ENCODE measurements at places on chromosomes 6 and 20.
A peak's percentile ranks its signal among the peaks of the same experiment; 100 is the strongest.

- DNase-seq, result no peak
Measured at GRCh38 chr6:27867945-27868300, 44.3 kb downstream of the OR2B2 start.

- DNase-seq, result no peak
Measured at GRCh38 chr6:47203266-47203937, 106.3 kb downstream of the TNFRSF21 start.

GRCh38 chr6:142700032-142700431 is 244.9 kb downstream of the HIVEP2 start:
- DNase-seq, result no peak

GRCh38 chr6:10891960-10892359 is 5.1 kb downstream of the SYCP2L start:
- no peak for DNase-seq

DNA sequence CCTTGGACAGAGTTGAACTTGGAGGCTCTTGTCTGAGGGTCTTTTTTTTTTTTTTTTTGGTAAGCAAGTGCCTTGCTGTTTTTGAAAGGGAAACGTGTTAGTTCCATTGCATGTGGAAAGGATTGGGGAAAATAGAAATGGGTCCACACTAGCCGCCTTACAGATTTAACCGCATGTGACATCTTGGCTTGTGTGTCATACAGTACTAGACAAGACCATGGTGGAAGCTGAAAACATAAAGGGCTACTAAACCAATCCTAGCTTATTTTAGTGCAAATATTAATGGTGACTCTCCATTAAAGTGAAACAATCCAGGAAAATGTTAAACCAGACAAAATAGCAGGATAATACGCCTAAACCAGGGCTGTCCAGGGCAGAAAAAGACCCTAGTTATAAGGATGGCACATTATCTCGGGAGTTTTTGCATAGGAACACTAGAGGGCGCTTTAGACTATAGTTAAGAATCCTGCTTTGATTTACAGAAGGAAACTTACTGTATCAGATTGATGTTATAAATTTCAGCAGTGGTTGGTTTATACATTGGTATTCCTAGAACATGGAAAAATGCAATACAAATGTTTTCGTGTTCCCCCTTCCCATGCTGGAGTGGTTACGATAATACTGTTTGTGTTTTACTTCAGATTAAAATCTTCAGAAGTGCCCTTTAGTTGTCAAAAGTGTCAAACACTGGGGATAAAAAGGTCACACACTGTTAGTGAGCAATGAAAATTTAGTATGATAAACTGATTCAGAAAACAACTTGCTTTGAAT is 59.8 kb upstream of the DEK start:
- no peak for DNase-seq

- no peak for DNase-seq
Measured at GRCh38 chr6:159931112-159931511, 37.8 kb upstream of the IGF2R start.

GRCh38 chr20:24332956-24333355 is 136.5 kb upstream of the SYNDIG1 start:
- DNase-seq, result no peak

DNA sequence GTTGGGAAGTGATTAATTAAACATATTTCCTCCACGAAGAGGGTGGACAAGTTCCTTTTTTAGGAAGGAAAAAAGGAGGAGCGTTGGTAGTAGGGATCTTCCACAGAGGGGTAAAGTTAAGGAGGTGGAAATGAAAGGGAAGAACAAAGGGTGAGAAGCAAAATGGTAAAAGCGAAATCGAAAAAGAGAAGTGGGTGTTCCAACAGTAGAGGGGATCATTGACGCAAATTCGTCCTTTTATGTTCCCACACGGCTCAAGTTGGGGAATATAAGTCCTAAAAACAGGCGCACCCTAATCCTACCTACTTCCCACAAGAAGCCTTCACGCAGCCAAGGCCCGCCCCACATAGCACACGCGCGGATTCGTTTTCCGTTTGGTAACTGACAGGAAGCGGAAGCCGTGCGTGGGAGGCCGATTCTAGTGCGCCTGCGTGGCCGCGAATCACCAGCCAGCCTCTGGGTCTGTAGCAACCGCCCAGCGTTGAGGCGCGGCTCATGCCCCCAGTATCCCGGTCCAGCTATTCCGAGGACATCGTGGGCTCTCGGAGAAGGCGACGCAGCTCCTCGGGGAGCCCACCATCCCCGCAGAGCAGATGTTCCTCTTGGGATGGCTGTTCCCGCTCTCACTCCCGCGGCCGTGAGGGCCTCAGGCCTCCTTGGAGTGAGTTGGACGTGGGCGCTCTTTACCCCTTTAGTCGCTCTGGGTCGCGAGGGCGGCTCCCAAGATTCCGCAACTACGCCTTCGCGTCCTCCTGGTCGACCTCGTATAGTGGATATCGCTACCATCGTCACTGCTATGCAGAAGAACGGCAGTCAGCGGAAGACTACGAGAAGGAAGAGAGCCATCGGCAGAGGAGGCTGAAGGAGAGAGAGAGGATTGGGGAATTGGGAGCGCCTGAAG is at the start of gene NKAPL:
TSS of gene NKAPL (plus strand) at position 421 of the 901 bp plus-strand sequence. CDS start at position 496, 75 bp downstream.
- peak; percentile 24 for DNase-seq

- DNase-seq, result no peak
Measured at GRCh38 chr6:40516429-40516828, 70.7 kb downstream of the LRFN2 start.

All from activated T-helper 1 cell treated with Interleukin-2 at 50 U/mL for 16 hours (primary cell).